ENCODE measurements at places on chromosomes 7 and 10. TPM values are rescaled to one million over a fixed set of nuclear protein-coding genes. Genes with fewer than 3 reads are reported as not detected.

Gene NKX6-2
- total RNA-seq: 0.46 TPM

Gene OR9A2
- not detected for total RNA-seq

Gene HDAC9
- total RNA-seq: 0.27 TPM

Gene TRPV5
- not detected for total RNA-seq

Gene MMP21
- not detected for total RNA-seq

Gene HOXA2
- total RNA-seq: 0.97 TPM

Gene LIPF
- not detected for total RNA-seq

Gene COL26A1
- total RNA-seq: 0.36 TPM

Gene TMEM213
- not detected for total RNA-seq

Gene AKR1D1
- total RNA-seq: 0.18 TPM

Gene NYAP1
- 2.8 TPM for total RNA-seq

Gene HACD1
- total RNA-seq: 62.0 TPM

Gene AGR3
- not detected for total RNA-seq

Gene ZNF33A
- total RNA-seq: 4.9 TPM
